Activated T-cell treated with anti-CD3 and anti-CD28 coated beads for 4 hours (primary cell): ENCODE measurements at places on chromosomes 2 and 18.

GRCh38 chr2:73994178-73994831 is 9.6 kb downstream of the TET3 start:
- DNase-seq, result no peak

GRCh38 chr18:1559563-1559962 is 654.9 kb downstream of the ADCYAP1 start:
- no peak for DNase-seq

DNA sequence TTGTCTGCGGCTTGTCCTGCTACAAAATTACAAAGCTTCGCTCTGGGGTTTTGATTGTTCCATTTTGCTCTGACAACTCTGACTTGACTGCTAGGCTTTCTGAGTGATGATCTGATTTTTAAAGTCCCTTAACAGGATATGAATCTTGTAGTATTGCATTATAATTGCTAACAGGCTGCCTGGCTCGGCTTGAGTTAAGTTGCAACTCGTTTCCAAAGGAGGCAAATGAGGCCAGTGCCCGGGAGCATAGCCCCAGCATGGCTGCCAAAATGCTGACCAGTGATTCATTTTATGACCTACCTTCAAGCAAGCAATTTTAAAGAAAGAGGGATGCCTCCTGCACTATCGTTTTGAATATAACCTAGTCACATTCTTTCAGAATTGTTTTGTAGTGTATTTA is 135.4 kb downstream of the COL6A3 start:
- no peak for DNase-seq

DNA sequence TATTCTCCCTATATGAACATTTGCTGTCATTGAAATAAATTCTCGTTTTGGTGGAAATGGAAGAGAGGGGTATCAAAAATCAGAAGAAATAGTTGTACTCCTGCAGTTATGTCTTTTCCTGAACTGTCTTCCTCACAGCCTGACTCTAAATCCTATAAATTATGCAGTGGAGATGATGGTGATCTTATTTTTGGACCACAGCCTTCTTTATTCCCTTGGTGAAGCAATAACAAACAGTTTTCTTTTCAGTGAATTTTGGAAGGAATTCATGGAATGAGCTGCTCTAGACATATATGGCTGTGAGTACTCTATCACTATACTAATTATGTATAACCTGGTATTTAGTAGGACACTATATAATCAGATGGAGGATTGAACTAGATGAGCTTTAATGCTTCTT is 1.7 kb upstream of the SLC25A12 start:
- no peak for DNase-seq

DNA sequence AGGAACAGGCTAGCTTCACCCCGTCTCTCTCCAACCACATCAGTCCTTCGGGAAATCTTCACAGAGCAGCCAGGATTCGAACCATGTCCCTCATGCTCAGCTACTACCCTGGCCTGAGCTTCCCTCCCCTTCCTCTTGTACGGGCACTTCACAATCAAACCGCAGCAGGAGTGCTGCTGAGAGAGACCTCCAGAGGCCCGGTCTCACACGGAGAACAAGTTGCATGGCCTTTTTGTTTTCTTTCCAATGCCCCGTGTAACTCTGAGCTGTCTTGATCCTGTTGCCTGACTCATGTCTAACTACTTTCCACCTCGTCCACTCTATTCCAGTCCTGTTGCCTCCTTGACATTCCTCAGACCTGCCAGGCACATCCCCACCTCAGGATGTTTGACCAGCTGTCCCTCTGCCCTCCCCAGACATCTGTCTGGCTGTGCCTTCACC is 25.4 kb downstream of the FBLN7 start:
- no peak for DNase-seq

- no peak for DNase-seq
These were observed 89.8 kb downstream of the INO80D start for GRCh38 chr2:205996161-205996560.

DNA sequence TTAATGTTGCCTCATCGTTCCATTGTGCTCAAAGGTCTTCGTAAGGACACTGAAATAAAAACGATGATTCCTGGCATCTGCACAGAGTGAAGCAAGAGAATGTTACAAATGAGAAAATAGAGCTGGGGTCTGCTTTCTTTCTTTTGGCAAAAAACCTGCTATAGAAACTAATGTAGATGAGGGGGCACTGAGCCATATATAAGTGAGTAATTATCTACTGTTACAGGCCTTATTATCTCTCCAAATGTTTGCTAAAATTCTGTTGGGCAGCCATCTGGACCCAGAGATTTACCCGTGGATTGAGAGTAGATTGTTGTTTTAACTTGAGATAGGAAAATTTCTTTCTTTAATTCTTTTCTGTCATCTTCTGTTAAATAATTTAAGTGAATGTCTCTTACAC is 472.5 kb upstream of the PIK3C3 start:
- no peak for DNase-seq

GRCh38 chr2:122999821-123000220 is 1025.3 kb upstream of the CNTNAP5 start:
- no peak for DNase-seq

DNA sequence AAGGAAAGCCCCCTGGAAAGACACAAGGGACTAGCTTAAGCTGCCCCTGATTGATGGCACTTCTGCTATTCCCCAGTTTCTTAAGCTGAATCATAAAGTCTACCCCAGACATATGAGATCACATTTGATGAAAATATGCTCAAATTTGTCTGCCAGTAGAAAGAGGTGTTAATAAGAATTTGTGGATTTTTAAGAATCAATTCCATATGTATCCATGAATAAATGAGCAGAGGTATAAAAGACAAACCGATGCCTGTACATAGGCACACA is 119.9 kb downstream of the CCBE1 start:
- no peak for DNase-seq

- DNase-seq, result no peak
These were observed 275.3 kb downstream of the HRH4 start for GRCh38 chr18:24735624-24736231.

- peak; percentile 16 for DNase-seq
These were observed 188.8 kb downstream of the ZEB2 start for GRCh38 chr2:144330951-144331673.

DNA sequence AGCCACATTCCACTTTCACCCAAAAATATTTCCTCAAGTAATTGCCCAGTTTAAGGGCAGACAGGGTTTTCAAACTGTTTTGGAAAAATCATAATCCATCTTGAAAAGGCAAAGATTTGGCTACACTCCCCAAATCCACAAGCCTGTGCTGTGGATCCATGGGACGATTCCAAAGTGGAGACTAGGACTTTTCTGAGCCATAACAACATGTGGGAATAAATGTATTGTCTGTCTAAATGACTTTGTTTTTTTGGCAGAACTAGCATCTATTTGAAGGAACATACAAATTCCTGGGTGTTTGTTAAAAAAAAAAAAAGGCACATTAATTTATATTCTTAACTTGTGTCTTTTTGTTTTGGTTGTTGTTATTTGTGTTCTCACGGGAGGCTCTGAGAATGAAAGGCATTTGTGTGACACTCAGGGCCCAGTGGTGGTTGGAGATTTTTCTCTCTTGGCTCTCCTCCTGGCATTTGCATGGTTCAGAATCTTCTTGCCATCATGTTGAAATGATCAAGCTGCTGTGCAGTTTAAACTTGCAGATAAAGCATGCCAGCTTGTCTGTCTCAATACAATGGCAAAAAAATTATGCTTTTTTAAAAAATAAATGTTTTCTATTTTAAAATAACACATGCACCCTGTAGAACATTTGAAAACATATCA is 277.4 kb downstream of the EN1 start:
- DNase-seq, result no peak

GRCh38 chr2:96170626-96171025 is 25.4 kb upstream of the DUSP2 start:
- no peak for DNase-seq

GRCh38 chr2:237558961-237559641 is 7.3 kb upstream of the PRLH start:
- no peak for DNase-seq

- DNase-seq, result no peak
These were observed 80.8 kb upstream of the COL5A2 start for GRCh38 chr2:189260361-189260814.

DNA sequence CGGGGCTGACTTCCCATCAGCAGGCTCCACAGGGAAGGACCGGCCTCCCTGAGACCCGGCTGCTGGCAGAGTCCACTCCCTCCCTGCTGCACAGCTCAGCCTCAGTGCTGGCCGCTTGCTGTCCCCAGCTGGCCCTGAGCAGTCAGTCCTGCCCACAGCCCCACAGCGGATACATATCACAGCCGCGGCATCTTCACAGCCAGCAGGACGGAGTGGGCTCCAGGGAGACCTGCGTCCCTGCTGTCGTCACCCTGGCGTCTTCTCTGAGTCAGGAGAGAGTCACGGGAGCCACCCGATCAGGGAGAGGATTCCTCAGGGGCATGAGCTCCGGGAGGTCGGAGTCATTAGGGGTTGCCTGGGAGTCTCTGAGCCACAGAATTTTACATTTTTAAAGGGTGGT is 13.1 kb upstream of the SNTG2 start:
- DNase-seq, result no peak

- no peak for DNase-seq
These were observed 297.3 kb downstream of the CYP26B1 start for GRCh38 chr2:71850306-71850801.

- DNase-seq, result no peak
These were observed 70.7 kb downstream of the CDC42EP3 start for GRCh38 chr2:37600735-37601134.

DNA sequence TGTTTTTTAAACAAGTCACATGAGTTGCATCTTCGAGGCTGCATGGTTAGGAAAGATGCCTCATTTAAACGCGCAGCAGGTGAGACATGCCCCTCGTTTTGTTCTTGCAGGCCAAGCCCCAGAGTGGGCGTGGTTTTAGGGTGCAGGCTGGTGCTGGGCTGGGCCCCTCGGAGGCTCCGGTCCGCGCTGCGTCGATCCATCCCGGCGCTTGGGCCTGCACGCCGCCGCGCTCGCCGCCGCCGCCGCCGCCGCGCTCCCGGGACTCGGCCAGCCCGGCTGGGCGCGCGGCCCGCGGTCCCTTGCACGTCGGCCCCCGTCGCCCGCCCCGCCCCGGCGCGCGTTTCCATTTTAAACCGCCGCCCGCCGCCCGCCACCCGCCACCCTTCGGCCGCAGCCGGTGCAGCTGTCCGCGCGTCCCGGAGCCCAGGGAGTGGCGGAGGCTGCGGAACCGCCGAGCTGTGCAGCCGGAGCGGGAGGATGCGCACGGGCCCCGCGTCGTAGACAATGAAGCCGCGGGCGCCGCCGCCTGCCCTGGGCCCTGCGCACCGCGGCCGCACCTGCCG is 175.5 kb downstream of the AGAP1 start:
- no peak for DNase-seq

DNA sequence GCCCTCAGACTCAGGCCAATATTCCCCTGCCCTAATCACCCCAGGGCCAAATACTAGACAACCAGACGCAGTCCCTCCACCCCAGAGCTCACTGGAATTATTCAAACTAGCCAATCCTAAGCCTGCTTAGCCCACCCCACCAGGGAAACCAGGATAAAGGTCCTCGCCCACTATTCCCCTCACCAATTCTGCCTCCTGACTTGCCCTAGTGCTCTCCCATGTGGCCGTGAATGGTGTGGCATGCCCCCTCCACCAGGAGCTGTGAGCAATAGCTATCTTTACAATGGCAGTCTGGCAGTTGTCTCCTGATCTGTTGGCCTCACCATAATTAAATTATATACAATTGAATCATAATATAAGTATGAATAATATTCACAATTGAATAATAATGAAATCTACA is 42.3 kb downstream of the FAM124B start:
- DNase-seq, result no peak
